Skin of body (tissue), 3 donors: ENCODE measurements at places on chromosomes 16 and 17. TPM values are rescaled to one million over a fixed set of nuclear protein-coding genes. Genes with fewer than 3 reads are reported as not detected.
A peak's percentile ranks its signal among the peaks of the same experiment; 100 is the strongest.

- DNase-seq = no peak
Measured at GRCh38 chr16:55043499-55043898, 112.8 kb downstream of the IRX5 start.

- no peak for DNase-seq
Measured at GRCh38 chr16:50878536-50878935, 136.7 kb downstream of the CYLD start.

DNA sequence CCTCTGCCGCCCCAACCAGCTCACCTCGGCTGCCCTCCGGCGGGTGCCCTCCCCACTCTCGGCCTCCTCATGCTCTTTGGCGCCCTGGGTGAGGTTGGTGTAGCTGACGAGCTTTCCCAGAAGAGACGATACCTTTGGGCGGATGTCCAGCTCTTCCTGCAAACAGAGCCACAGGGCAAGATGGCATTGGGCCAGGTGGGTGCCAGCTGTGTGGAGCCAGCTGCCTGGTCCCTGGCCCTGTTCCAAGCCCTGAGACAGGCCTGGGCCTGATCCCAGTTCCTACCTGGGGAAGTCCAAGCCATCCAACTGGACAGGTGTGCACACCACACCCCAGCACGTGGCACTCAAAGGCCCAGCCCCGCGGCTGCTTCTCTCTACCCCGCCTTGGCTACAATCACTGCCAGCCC is 6.9 kb downstream of the SLC12A4 start:
- DNase-seq = no peak

DNA sequence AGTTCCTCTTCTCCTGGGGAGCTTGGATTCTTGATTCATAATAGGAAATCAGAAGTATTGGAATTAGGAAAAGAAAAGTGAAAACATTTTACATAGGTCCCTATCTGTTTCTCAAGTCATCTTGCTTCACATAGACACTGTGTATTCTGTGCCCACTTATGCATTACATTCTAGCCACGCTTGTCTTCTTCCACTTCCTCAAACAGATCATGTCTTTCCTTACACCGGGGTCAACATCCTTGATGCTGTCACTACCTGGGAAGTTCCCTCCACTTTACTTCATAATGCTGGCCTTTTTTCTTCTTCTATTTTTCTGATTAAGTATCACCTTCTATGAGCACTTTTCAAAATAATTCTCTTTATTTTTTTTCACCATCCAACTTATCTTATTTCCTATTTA is 606.4 kb upstream of the CDH8 start:
- no peak for DNase-seq

GRCh38 chr16:46747777-46748651 is at the start of gene MYLK3:
Gene MYLK3 (minus strand): TSS chr16:46748344. CDS start chr16:46748193, 151 bp downstream.
- no peak for DNase-seq

DNA sequence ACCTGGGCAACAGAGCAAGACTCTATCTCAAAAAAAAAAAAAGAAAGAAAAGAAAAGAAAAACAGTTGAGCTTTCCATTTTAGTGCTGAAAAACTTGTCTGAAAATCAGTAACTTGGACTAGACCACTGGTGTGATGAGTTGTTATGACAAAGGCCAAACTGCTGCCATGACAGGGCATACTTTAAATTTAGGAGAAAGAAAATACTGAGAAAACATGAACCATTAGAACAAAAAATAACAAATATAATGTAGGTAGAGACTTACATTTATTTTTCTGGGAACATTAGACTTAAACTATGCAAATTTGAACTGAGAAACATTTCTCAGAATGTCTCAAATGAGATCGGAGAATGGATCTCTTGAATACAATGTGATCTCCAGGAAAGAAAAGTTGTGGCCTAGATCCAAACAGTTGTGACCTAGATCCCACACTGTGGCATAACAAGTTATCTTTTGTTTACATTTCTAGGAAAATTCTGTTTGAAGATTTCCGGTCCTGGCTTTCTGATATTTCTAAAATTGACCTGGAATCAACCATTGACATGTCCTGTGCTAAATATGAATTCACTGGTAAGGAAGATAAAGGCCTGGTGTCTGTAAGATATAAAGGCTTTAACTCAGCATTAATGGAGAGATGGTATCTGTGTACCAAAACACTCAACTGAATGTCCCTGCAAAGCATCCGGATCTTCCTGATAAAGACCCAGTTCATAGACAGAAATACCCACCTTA is 10.9 kb downstream of the OGFOD1 start:
- no peak for DNase-seq

DNA sequence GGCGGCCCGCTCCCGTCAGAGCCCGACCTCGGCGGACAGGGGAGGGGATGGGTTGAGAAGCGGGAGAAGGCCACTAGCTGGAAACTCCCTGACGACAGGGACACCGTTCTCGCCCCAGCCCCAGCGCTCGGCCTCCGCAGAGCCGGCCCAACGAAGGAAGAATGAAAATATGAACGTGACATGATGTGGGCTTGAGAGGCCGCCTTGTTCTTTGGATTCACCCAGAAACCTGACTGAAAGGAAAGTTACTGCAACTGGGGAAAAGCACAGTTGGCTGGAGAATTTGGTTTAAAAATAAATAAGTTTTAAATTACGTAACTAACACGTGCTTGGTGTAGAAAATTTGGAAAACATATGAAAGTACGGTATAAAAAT is 21.1 kb downstream of the NPTX1 start:
- DNase-seq = no peak

- DNase-seq = peak; percentile 63
Measured at GRCh38 chr16:86396901-86397311, 113.4 kb upstream of the FOXF1 start.

DNA sequence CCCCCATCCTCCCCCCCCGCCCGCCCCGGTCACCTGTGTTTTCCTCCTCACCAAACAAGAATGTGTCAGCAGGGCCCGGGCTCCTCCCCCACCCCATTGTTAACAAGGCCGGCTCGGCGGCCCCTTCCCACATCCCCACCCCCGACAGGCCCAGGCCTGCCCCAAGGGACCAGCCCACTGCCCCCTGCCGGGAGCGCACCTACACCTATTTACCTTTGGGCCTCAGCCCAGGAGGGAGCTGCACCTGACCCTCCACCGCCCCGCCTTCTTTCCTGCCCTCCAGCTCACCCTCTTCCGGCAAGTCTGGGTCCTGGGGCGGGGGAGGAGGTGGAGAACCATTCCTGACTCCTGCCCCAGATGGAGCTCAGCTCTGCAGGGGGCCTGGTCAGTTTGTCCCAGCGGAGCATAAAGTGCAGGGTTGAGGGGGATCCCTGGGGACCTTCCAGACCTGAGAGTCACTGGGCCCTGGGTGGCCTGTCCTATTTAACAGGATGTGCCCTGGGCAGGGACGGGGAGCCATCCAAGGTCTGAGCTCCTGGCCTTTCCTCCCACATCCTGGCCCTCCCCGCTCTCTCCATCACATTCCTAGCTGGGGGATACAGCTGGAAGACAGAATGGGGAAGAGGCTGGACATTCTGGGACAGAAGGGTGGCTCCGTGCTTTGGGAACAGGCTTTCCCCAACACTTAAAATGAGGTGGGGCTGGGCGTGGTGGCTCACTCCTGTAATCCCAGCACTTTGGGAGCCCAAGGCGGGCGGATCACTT is 8.3 kb downstream of the FOXJ1 start:
- DNase-seq = no peak

GRCh38 chr16:76756951-76757350 is 434.0 kb upstream of the MON1B start:
- DNase-seq = no peak

DNA sequence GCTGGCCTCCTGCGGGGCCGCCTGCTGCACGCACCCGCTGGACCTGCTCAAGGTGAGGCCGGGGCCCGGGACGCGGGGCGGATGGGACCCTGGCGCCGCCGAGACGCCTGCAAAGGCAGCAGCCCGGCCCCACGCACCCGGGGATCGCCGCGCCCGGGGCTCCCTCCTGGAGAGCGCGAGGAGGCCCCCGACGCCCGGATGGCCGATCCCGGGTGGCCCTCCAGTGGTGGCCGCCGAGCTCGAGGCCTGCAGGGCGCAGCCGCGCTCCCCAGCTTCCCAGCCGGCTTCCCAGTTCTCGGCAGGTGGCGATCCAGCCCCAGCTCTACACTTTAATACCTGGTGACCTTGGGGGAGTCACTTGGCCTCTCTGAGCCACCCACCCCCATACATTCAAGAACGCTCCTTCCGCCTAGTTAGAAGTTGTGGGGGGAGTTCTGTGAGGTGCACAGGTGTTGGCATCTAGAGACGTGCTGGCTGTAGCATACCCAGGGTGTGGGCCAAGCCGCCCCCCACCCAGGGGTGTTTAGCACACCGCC is 452 bp downstream of the SLC25A10 start:
- DNase-seq = no peak

DNA sequence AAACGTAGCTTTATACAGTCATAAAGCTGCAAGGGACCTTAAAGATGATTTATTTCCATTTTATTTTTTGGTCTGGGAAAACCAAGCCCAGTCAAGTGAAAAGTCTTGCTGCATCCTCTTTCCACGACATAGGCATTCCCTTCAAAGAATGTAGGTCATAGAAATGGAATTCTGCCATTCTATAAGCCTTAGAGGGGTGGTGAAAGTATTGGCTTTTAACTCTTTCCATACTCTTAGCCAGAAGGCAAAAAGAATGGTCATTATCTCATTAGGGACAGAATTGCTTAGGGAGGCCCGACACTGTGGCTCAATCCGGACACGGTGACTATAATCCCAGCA is 7.9 kb upstream of the MSL1 start:
- no peak for DNase-seq

DNA sequence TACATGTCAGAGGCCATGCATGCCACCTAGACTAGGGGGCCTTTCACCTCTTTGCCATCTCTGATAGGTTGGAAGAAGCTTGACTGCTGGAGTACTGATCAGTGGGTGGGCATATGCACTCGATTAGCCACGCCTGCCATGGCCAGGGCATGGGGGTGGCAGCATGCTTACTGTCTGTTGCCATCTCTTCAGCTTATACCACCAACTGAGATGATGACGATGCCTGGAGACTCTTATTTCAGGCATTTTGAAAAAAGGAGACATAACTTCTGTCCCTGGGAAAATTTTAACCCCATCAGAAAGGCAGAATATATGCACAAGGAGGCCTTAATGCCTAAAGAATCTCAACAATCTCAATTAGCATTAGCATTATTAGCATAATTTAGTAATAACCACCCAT is 60.8 kb downstream of the MSI2 start:
- no peak for DNase-seq

Gene UMOD
- total RNA-seq = not detected

Gene KIF18B
- 2.8 TPM for total RNA-seq

Gene GLIS2
- total RNA-seq = 4.4 TPM

Gene MYH3
- 1,094 TPM for total RNA-seq
